Activated CD4-positive, alpha-beta memory T cell treated with anti-CD3 and anti-CD28 coated beads for 36 hours (primary cell): ENCODE measurements at places on chromosomes 3 and 15. TPM values are rescaled to one million over a fixed set of nuclear protein-coding genes. Genes with fewer than 3 reads are reported as not detected.
A peak's percentile ranks its signal among the peaks of the same experiment; 100 is the strongest.

- DNase-seq = peak; percentile 20
Measured at GRCh38 chr3:87088993-87089841, 98.3 kb upstream of the VGLL3 start.

DNA sequence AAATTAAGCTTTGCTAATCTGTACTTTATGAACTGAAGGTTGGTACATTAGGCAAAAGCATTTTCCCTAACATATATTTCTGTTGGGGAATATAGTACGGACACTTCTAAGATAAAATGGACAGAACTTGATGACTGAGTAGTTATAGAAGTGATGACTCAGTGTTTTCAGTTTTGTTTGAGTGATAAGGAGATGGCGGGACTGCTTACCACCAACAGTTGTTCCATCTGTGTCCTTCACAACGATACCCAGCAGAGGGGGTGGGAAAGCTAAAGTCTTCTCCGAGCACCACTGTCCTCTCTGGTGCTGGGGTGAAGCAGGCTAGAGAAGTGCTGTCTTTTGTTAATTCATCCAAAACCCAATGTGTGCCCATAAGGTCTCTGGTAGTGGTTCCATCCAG, 195.8 kb downstream of the CD47 start:
- DNase-seq = no peak

GRCh38 chr3:184908859-184909258, 96.9 kb downstream of the VPS8 start:
- no peak for DNase-seq

DNA sequence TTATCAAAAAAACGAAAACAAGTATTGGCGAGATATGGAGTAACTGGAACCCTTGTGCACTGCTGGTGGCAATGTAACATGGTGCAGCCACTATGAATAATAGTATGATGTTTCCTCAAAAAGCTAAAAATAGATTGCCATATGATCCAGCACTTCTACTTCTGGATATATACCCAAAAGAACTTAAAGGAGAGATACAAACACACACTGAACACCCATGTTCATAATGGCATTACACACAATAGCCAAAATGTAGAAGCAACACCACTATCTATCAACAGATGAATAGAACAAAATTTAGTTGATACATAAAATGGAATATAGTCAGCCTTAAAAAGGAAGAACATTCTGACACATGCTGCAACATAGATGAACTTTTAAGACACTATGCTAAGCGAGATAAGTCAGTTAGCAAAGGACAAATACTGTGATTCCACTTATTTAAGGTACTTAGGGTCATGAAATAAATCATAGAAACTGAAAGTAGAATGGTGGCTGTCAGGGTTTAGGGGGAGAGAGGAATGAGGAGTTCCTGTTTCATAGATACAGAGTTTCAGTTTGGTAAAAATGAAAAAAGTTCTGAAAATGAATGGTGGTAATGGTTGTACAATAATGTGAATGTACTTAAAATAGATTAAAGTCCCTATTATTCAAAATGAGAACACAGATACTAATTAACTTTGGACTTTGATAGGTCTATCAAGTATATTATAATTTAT, 59.4 kb upstream of the IMPG2 start:
- no peak for DNase-seq

DNA sequence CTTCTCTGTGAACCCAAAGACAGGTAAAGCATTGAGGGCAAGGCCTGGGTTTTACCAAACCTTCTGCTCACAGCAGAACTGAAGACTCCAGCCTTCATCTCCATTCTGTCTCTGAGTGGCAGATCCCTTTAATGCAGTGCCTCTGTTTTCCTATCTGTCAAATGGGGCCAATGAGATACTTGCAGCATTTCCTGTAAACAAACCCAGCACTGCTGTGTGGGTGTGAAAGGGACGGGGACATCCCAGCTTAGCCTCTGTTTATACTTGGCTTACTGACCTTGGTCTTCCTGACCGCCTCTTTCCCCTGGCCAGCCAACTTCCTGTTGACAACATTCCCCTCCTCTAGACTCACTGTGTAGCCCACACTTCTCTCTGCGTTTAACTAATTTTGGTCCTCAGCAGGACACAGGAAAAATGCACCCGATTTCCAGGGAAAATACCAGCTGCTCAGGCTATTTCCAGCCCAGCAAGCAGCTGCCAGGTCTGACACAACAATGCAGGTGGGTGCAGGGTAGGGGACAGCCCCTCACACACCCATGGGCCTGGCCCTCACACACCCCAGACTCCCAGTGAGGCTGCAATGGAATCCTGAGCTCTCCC, 105.9 kb upstream of the HERC1 start:
- DNase-seq = peak; percentile 46

DNA sequence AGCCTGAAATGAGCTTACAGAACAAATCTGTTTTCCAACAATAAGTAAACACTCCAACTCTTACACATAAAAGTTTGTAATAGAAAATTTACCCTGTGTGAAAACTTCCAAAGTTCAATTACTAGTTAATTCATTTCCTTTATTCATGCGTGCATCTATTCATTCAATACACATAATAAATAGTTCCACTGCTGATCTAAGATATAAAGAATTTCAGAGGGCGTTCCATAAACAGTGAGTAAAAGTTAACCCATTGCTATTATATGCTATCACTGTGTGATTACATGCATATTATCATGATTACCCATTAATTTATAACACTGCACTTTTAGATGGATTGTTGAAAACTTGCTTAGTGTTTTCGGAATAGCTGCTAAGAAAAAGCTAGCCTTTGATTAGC, 36.2 kb upstream of the CFAP20DC start:
- DNase-seq = no peak

DNA sequence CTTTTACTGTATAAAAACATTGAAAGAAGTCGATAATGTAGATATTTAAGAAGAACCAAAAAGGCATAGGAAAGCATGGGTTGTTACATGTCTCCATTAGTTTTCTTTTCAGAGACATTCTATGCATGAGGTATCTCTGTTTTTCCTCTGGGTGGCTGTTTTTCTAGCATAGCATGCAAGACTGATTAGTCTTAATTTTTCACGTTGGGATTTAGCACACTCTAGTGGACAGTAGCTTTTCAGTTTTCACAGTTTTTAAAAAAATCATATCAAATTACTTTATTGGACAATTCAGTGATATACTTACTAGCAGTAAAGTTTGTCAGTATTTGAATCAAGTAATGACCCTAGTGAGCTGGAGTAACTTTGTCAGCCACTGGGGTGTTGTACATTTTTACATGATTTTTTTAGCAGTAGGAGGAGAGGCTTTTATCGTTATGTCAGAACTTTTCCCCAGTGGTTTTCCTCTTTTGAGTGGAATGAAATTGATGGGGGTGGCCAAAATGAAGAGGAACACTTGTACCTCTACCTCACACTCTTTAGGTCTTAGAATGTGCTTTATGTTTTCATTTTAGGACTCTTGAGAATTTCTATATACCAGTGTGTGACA, 57.2 kb downstream of the SEC22A start:
- DNase-seq = no peak

- no peak for DNase-seq
Measured at GRCh38 chr15:48425051-48425450, 93.8 kb downstream of the DUT start.

Gene CHAC1
- total RNA-seq = 21.6 TPM

DNA sequence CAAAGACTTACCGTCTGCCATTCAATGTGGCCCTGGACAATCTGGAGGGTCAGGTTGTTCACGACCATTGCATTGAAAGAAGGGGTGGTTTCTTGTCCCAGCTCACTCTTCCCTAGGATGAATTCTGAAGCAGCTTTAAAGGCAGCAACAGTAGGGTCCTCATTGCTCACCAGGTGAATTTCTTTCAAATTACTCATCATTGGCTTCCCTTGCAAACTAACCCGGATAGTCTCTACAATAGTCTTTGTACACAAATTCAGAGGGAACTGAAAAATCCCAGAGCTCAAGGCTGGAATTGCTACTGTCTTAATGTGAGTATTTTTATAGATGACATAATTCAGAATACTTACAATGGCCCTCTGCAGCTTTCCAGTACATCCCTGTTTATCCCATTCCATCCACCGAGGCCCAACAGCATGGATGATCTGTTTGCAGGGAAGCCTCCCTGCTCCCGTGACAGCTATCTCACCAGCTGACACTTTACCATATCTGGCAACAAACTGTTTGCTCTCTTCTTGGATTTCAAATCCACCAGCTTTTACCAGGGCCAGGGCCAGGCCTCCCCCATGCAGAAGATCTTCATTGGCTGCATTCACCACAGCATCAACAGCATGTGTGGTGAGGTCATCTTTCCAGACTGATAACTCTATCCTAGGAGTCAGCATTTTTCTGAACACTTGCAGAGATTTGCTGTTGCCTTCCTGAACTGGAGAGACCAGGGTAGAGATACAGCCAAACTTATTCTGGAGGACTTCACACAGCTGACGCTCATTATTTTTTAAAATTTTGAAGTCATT, 8.6 kb downstream of the PARP9 start:
- DNase-seq = no peak

GRCh38 chr3:137294839-137295238, 337.1 kb downstream of the IL20RB start:
- no peak for DNase-seq

Gene PLAAT1
- not detected for total RNA-seq

GRCh38 chr3:23701716-23702597, 103.8 kb upstream of the UBE2E1 start:
- no peak for DNase-seq

GRCh38 chr15:37199545-37199944, 99.2 kb upstream of the MEIS2 start:
- no peak for DNase-seq

GRCh38 chr3:127143172-127143571, 49.8 kb upstream of the PRR23E start:
- DNase-seq = no peak

Gene SEMA6D
- total RNA-seq = not detected

Gene CFAP20DC
- total RNA-seq = 2.5 TPM

- DNase-seq = no peak
Measured at GRCh38 chr3:111080413-111080812, 8.8 kb downstream of the NECTIN3 start.

Gene PPP1R14D
- total RNA-seq = not detected
